ENCODE measurements at places on chromosomes 13 and 19. TPM values are rescaled to one million over a fixed set of nuclear protein-coding genes. Genes with fewer than 3 reads are reported as not detected.

The CACNA1A gene
- 0.21 TPM for total RNA-seq

The CYP2S1 gene
- total RNA-seq = 2.1 TPM

The PLIN4 gene
- 0.10 TPM for total RNA-seq

The GZMM gene
- total RNA-seq = 63.7 TPM

The C19orf81 gene
- total RNA-seq = not detected

The MEF2B gene
- total RNA-seq = 0.10 TPM

The SMIM44 gene
- not detected for total RNA-seq

The TICAM1 gene
- 7.0 TPM for total RNA-seq

The NLRP11 gene
- total RNA-seq = under 0.01 TPM

The SLC25A41 gene
- not detected for total RNA-seq

The KLC3 gene
- 0.21 TPM for total RNA-seq

The TUBB4A gene
- 0.10 TPM for total RNA-seq

The PEX11G gene
- 0.21 TPM for total RNA-seq

The APOC1 gene
- not detected for total RNA-seq

The WDFY2 gene
- 19.0 TPM for total RNA-seq

The RFPL4A gene
- total RNA-seq = not detected

The PGLYRP1 gene
- not detected for total RNA-seq

The RSPH6A gene
- 0.10 TPM for total RNA-seq

The IGFL4 gene
- total RNA-seq = 0.10 TPM

The ZIK1 gene
- total RNA-seq = 8.4 TPM

The PSG7 gene
- total RNA-seq = 0.10 TPM

The GCDH gene
- total RNA-seq = 12.9 TPM

The C1QTNF9 gene
- total RNA-seq = not detected

The CGB7 gene
- total RNA-seq = not detected

The POSTN gene
- 0.10 TPM for total RNA-seq

The ATP8A2 gene
- 0.21 TPM for total RNA-seq

The SMIM17 gene
- total RNA-seq = not detected

The CCDC61 gene
- total RNA-seq = 0.94 TPM

The PRR22 gene
- 0.42 TPM for total RNA-seq

The SPART gene
- total RNA-seq = 30.6 TPM

The SOHLH2 gene
- not detected for total RNA-seq

The SYNGR4 gene
- not detected for total RNA-seq

The TMPRSS9 gene
- total RNA-seq = 0.10 TPM

The KLK12 gene
- not detected for total RNA-seq

The CYP4F11 gene
- total RNA-seq = not detected

The TMEM147 gene
- total RNA-seq = 25.9 TPM

The ACP7 gene
- total RNA-seq = not detected

The IL11 gene
- total RNA-seq = 0.10 TPM

The COL5A3 gene
- 1.0 TPM for total RNA-seq

The CAMSAP3 gene
- 0.10 TPM for total RNA-seq

The LAIR1 gene
- 40.7 TPM for total RNA-seq

The RASIP1 gene
- total RNA-seq = 0.10 TPM

The PTGER1 gene
- not detected for total RNA-seq

The PINLYP gene
- 0.63 TPM for total RNA-seq

The CSNK1A1L gene
- total RNA-seq = not detected

The LRRC63 gene
- total RNA-seq = 0.21 TPM

The CBLC gene
- not detected for total RNA-seq

The ZNF439 gene
- 4.8 TPM for total RNA-seq

The FGF22 gene
- total RNA-seq = 0.10 TPM

The PROZ gene
- 0.10 TPM for total RNA-seq

The CFAP97D2 gene
- total RNA-seq = 0.94 TPM

The DHDH gene
- total RNA-seq = 0.21 TPM

The RFXAP gene
- total RNA-seq = 1.6 TPM

The ZNF69 gene
- 2.3 TPM for total RNA-seq

Data from mononuclear cell (primary cell).